Nephron progenitor cell (in vitro differentiated cells): ENCODE measurements at places on chromosomes 11 and 22.

- DNase-seq = no peak
These were observed 39.1 kb downstream of the SNX19 start for GRCh38 chr11:130876931-130877915.

DNA sequence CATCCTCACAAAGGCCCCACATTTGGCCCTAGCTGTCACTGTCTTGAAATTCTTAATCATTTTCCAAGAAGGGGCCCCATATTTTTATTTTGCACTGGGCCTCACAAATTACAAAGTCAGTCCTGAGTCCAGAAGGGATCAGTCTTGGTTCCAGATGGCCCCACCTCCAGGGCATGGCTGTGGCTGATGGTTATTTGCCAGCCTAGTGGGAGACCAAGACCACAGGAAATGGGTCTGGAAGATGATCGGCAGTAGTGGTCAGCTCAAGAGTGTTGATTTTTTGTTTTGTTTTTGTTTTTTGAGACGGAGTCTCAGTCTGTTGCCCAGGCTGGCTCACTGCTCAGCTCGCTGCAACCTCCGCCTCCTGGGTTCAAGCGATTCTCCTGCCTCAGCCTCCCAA lies 47.1 kb upstream of the EMID1 start:
- DNase-seq = no peak

DNA sequence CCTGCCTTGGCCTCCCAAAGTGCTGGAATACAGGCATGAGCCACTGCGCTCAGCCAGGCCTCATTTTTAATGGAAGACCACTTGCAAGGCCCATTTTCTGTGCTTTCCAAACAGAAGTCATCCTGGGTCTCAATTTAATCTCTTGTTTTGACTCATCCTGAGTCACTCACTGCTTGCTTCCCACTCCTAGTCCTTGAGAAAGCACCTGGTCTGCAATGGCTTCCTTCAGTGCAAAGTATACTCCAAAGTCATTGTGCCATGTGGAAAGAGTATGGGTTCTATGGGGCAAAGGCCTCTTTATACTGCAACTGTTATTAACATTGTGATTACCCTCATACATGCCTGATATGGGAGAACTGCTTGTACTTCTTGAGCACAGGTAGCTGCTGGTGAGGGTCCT lies 18.3 kb upstream of the SLC5A1 start:
- no peak for DNase-seq

- no peak for DNase-seq
These were observed 51.6 kb downstream of the DHCR7 start for GRCh38 chr11:71396548-71397123.

- DNase-seq = no peak
These were observed 325.4 kb downstream of the BRD1 start for GRCh38 chr22:49502126-49502826.

- no peak for DNase-seq
These were observed 3.2 kb upstream of the C11orf91 start for GRCh38 chr11:33703788-33704187.

DNA sequence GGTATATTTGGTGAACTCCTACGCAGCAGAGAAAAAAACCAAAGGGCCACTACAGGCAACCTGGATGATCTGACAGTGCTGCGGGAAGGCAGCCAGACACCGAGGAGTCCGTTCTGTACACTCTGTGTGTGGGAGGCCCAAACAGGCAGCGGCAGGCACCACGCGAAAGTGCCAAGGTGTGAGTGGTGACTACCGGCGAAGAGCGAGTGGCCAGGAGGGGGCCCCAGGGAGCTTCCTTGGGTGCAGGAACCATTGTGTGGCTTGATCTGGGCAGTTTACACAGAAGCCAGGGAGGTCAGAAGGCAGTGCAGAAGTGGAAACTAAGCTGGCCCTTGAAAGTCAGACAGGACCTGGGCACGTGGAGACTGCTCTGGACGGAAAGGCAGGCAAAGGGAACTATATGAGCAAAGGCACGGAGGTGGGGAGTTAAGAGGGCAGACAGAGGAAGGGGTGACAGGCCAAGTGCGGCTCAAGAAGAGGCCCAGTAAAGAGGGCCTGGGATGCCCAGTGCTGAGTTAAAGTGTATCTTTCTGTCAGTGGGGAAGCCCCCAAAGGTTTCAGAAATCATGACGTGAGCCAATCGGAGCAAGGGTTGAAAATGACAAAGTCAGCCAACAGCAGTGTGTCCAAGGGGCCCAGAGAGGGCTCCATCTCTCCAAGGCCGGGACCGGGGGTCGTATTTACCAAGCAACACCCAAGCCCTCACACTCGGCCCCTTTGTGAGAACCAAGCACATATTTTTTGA lies 10.6 kb downstream of the TMEM184B start:
- DNase-seq = no peak

GRCh38 chr22:35076630-35077029 lies 10.7 kb downstream of the ISX start:
- no peak for DNase-seq

DNA sequence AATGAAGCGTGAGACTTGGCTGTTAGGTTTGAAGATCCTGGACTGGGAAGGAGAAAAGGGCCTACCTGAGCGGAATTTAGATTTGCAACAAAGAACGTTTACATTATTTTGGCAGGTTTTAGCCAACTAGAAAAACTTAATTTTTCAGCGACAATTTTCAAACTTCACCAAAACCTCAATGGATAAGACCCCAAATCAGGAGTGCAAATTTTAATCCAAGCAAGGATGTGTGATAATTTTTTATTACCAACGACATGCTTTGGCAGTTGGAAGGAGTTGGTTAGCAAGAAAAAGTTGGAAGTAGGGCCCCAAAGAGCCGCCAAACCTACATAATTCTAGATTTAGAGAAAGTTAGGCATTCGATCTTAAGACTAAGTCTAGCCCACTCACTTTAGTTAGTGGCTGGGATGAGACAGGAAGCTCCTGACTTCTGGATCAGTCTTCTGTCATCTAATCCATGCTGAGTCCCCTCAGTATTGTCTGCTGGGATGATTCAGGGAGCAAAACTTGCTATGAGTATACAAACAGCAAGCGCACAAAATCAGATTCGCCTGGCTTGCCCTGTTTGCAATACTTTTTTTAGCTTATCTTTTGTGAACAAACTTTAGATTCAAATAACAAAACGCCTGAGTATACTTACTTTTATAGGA lies 787 bp upstream of the RDX start:
- DNase-seq = no peak

- no peak for DNase-seq
These were observed 7.2 kb upstream of the MOB2 start for GRCh38 chr11:1493650-1494244.

GRCh38 chr22:17043521-17043920 lies 35.5 kb upstream of the GAB4 start:
- no peak for DNase-seq

DNA sequence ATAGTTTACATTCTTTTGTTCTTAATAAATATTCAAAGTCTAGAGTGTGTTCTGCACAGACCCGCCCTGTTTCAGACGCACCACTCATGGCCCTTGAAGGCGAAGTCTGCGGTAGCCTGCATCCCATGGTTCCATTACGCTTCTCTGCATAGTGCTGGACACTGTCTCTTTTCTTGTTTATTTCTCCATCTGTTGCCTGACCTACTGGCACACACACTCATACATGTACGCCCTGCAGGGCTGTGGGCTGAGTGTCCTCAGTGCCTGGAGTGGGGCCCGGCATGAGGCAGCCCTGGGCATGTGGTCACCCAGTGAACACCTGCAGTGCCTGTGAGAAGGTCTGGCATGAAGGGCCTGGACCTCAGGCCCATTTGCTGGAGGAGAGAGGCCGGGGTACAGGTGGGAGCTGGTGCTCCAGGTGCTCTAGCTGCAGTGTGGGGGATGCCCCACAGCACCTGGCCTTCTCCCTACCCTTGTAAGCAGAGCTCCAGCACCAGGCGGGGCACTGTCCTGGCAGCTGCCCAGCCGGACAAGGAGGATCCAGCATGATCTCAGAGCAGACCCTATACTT lies 404.1 kb downstream of the TBC1D22A start:
- no peak for DNase-seq
